ENCODE measurements at places on chromosomes 2 and 18.

DNA sequence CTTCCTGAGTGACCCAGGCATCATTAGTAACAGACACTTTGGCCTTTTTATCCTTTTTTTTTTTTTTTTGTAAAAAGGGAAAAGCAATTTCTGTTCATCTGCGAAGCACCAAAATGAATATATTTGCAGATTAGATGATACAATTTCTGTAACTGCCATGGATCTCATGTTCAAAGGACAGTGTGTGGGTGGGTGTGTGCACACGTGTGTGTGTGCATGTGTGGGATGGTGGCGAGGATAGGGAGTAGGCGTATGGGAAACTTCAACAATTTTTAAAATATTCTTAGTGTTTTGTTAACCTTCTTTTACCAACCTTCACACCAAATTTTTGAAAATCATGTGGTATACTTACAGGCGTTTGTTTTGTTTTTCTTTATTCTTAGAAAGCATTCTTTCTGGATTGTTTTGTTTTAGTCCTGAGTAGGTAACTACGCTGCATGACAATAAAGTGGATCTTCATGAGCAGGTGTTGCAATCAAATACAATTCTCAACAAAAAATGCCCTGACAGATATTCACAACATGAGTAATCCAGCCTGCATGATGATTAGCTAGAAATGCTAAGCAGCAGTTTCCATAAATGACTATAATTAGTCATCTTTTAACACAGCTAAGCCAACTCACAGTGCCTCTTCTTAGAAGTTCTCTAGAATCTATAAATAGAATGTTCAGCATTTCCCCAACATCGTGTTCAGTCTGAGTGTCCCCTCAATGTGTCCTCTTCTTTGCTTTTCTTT is 53.5 kb upstream of the RMDN2 start:
- peak; percentile 92 for DNase-seq

DNA sequence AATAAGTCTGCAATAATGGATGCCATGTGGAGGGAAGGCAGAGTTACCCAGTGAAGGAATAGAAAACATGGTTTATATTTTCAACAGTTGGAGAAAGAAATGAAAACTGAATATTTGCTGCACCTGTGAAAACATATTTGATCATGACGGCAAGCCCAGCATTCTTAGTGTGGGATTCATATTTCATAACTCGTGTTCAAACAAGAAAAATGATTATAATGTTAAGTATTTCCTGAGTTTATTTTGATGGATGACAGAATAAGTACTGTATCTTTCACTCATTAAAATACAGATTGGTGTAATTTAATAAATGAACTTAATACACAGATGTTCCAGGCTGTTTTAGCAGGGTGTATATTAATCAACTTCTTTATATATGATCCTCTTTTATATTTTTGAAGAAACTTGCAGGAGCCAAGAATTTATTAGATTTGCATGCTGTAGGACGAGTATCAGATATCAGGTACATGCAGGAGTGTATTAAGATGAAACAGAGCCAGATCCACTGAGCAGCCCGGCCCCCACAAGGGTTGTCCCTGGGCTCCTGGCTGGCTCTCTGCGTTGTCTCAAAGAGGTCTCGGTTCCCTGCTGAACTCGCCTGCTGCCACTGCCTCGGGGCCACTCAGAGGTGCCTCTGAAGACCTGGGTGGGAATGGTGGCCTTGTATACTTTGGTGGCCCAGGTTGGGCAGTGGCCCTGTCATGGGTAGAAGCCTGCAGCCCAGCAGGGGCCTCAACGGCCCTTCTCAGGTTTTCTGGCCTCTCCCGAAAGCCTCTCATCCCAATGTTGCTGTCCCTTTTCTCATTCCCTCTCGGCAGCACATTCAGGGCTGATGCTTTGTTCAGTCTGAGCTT is 95.0 kb upstream of the LDAH start:
- DNase-seq = no peak

DNA sequence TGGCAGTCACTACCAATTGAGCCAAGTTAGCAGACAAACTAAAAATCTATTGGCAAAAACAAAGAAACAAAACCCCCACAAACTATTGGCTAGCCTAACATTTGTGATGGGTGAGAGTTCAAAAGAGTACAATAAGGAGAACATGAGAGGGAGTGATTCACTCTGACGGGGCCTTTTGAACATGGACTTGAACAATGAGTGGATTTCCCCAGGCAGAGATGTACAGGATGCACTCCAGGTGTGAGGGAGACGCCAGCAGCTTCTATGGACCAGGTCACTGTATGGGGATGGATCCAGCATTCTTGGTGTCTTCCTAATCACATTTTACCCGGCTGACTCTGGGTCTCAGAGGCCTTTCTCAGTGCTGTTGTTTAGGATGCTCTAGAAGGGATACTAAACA is 167.5 kb upstream of the SMAD2 start:
- DNase-seq = no peak

DNA sequence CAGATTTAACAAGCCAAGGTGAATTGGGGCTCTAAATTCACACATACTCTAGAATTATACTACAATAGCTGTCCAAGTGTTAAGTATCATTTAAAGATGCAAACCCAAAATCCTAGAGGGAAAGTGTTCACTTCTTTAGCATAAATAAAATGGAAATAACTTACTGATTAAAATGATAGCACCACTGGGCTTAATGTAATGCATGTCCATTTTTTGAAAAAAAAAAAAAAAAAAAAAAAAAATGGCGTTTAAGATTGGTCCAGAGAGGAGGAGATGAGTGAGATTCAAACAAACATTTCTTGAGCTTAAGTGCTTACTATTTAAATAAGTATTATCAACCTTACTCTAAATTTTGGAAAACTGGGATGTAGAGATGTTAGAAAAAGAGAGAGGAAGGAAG is 251.5 kb upstream of the CWC22 start:
- DNase-seq = no peak

- DNase-seq = peak; percentile 34
Observed at GRCh38 chr2:182949052-182949451, 82.6 kb upstream of the FRZB start.

- DNase-seq = no peak
Observed at GRCh38 chr18:26040051-26040656, 50.3 kb downstream of the SS18 start.

DNA sequence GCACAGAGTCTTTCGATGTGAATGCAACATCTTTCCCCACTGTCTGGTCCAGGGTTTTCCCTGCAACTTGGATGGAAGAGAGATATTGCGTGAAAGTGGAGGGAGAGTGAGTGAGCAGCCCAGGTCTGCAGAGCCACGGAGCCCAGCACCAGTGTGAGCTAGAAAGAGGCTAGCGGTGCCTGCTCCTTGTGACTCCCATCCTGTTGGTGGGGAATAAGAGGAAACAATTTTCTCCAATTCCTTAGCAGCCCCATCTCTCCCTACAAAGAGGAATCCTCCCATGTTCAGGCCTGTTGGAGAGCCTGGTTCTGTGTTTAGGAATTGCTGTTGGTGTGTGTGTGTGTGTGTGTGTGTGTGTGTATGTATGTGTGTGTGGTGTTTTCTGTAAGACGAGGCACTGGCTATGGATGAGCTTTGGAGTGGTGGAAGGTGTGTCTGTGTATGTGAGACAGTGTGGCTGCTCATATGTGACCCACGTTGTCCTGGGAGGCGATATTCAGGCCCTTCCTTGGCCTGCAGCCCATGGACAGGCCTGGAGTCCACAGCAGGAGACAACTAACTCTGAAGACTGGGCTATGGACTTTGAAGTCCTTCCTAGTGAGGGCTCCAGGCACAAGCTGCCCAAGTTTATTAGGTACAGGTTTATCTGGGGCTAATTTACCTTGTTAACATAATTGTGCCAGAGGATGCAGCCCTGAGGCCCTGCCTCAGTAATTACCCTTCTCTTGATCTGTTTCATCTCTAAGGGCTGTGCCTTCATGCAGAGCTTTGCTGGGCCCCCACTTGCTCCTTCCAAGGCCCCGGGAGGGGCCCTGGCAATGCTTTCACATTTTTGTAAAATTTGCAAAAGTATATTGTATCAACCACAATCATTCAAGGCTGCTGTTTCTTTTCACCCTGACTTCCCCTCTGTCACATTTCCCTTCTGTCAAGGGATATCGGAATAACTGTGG is 88.6 kb upstream of the HAAO start:
- DNase-seq = no peak

- no peak for DNase-seq
Observed at GRCh38 chr2:176484838-176485237, 215.6 kb downstream of the MTX2 start.

GRCh38 chr18:36298126-36298741 is 721 bp downstream of the FHOD3 start:
- no peak for DNase-seq

DNA sequence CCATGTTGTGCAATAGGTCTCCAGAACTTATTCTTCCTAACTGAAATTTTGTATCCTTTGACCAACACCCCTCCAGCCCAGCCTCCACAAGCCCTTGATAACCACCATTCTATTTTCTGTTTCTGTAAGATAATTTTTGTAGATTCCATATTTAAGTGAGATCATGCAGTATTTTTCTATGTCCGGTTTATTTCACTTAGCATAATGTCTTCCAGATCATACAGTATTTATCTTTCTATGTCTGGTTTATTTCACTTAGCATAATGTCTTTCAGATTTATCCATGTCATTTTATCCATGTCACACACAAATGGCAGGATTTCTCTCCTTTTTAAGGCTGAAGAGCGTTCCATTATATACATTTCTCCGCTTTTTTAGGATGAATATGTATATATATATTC is 24.4 kb upstream of the ONECUT2 start:
- DNase-seq = no peak

DNA sequence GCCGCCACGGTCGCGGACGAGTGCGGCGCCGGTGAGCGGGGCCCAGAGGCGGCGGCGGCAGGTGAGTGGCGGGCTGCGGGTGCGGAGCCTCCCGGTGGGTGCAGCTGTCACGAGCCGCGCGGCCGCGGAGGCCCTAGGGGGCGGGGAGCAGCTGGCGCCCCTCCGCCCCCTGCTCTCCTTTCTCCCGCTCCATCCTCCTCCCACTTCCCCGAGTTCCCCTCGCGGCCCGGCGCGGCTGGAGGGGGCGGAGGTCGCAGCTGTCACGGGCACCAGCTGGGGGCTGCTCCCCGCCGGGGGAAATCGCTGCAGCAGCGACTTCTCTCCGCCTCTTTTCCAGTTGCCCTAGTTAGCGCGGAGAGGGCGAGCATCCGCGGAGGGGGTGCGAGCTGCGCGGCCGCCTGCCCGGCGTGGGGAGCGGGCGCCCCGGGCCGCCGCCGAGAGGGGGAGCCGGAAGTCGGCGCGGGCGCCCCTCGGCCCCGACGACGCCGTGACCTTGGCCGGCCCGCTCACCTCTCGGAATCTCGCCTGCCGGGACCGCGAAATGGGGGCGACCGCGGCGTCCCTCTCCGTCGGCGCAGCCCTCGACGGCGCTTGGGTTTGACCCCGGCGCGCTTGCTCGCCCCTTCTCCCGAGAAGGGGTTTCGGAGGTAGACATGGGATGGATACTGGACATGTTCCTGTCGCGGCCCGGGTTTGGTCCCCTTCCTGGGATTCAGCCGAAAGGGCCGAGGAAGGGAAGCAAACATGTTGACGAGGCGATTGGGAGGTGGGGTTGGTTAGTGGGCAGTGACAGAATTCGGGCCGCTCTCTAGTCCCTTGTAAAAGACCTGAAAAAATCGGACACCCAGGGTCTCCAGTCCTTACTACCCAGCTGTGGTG is 727 bp downstream of the NCOA1 start:
- DNase-seq = peak; percentile 59

DNA sequence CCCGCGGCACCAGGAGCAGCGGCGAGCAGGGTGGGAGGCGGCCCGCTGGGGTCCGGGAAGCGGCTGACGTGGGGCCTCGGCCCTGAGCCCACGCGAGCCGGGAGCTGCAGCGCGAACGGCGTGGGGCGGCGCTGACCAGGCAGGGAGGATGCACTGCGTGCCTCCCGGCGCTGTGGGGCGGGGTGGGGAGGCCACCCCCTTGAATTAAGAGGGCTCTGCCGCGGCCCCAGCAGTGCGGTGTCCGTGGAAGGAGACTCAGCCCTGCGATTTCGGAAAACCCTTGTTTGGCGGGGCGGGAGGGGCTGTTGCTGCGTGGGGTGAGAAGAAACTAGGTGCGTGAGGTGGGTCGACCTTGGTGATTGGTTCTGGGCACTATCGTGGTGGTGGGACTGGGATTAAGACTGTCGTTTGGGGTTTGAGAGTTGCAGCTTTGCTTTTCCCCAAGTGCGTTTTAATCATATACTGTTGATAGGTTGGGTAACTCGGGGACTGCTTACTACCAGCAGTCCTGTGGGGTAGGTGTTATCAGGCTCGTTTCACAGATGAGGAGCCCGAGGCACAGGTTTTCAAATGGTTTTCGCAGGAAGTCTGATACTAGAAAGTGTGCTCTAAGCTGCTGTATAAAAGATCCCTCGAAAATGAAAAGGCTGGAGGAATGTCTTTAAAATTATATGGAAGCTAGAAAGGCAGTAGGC is 722 bp downstream of the ACSL3 start:
- peak; percentile 32 for DNase-seq

Measured in activated CD4-positive, alpha-beta T cell treated with anti-CD3 and anti-CD28 coated beads, Interleukin-10, Interleukin-2, amounts not matched to agents 100 ng/mL and 50 ng/mL, durations not matched to agents 16 hours and 8 hours (primary cell).